ENCODE measurements at places on chromosomes 1 and 21.

- no peak overlapping the region for H3K4me3 ChIP-seq
- peaks cover 6% of the 10 kb centered on the region for H3K4me1 ChIP-seq
- no peaks in the 10 kb centered on the region for H3K27me3 ChIP-seq
- H3K27ac ChIP-seq = no peak overlapping the region
Observed at GRCh38 chr1:166865926-166866325, 10.1 kb downstream of the TADA1 start.

DNA sequence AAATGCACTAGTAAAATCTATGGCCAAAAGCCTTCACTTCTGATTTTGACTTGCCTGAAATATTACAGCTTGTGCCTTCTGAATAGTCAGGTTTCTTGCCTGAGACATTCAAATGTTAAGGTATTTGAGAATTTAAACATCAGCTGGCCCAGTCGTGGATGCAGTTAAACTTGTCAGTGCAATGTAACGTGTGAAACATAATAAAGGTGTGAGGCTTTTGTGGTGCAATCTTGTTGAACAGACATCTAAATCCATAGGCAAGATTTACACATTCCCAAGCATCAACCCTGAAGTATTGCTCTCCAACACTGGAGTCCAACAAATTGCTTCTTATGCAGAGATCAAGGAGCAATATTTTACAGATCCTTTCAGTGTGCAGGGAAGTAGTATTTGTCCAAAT lies 4.4 kb downstream of the CCN1 start:
- H3K4me1 ChIP-seq = peaks cover 11% of the 10 kb centered on the region
- H3K27me3 ChIP-seq = no peaks in the 10 kb centered on the region
- no peak for DNase-seq

DNA sequence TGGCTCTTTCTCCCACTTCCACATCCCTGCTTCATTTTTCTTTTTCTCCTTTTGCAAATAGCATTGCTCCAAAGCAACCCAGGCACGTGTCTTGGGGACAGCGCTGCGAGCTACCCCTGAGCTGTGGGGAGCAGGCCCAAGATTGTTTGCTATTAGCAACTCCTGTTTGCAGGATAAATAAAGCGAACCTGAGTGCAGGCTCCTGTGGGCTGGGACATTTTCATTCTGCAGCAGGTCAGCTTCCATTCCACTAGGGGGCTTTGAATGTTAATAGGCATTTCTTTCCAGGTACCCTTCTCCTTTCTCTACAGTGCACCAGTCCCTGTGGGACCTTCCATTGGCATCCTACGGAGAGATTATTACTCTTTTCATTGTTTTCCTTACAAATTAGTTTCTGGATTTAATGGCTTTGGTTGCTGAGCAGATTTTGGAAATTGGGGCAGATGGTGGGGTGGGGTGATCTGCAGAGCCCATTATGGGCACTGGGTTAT lies 54.0 kb downstream of the OLFML3 start:
- H3K27me3 ChIP-seq = no peaks in the 10 kb centered on the region
- H3K4me3 ChIP-seq = peak overlapping the region; percentile 37
- no peaks in the 10 kb centered on the region for H3K36me3 ChIP-seq
- H3K27ac ChIP-seq = no peak overlapping the region
- DNase-seq = peak; percentile 41

DNA sequence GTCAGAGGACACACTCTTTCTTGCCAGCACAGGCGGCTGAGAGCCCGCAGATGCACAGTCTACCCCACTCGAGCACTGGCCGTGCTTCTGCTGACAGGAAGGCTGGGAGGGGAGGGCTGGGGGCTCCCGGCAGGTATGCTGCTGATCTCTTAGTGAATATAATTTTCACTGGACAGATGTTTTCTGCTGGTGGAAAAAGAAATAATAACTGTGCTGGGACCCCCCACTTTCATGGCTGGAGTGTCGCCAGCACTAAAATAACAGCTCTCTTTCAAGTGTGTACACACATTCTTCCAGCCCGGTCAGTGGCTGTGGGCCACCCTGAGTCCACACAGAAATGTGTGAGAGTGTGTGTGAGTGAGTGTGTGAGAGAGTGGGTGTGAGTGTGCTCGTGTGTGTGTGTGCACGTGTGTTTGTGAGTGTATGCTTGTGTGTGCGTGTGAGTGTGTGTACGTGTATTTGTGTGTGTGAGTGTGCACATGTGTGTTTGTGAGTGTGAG lies 167.7 kb upstream of the USP24 start:
- peaks cover 5% of the 10 kb centered on the region for H3K4me1 ChIP-seq
- no peaks in the 10 kb centered on the region for H3K36me3 ChIP-seq
- H3K27me3 ChIP-seq = no peaks in the 10 kb centered on the region
- H3K4me3 ChIP-seq = no peak overlapping the region

DNA sequence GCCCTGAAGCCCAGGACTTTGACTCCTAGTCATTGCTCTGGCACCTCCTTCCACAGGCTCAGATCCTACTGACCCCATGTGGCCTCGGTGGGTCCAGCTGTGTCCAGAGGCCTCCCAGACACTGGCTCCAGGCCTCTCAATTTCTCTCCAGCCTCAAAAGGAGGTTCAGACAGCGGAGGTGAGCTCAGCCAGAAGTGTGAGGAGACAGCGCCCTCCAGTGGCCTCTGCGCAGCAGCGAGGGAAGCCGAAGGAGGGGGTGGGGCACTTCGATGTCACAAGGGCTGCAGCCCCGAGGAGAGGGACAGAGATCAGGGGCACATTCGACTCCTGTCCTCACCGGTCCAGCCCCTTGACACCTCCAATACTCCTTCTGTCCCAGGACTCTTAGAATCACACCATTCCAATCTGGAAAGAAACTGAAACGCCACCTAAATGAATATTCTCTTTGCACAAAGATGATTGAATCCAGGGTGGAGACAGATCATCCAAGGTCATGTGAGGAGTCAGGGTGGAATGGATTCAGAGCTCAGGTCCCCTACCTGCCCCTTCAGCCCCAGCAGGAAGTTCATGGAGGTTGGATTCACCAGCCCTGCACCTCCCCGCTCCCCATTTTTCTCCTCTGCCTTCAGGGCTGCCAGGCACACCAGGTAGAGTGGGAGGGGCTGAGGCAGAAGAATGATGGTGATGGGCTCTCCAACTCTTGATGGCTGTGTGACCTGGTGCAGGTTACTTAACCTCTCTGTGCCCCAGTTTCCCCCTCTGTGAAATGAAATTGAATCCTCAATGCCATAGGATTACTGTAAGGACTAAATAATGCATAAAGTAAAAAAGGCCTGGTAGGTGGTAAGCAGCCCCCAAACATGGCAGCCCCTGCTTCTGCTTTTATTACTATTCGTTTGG lies 34.8 kb upstream of the ZBTB40 start:
- no peaks in the 10 kb centered on the region for H3K27me3 ChIP-seq
- peak; percentile 84 for DNase-seq
- H3K4me3 ChIP-seq = 0 out of 2 replicates have a peak overlapping the region, but pooled peaks have one; percentile 9

DNA sequence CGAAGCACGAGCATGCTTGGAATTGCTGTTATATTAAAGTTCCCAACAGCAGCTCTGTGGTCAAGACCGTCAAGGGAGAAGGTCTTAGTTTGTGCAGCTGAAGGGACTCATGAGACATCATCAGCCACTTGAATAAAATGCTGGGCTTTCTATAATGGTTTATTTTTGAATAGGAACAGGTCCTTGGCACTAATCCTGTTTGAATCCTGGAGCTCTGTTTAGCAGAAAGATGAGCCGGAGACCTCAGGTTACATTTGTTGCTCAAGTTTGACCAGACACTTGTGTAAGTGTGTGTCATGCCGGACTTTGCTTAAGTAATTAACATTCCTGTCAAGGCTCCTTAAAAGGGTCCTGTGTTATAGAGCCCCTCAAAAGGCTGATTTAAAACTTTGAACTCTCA lies 186.5 kb downstream of the ROR1 start:
- no peak overlapping the region for H3K27ac ChIP-seq
- no peaks in the 10 kb centered on the region for H3K36me3 ChIP-seq
- H3K4me1 ChIP-seq = no peaks in the 10 kb centered on the region
- no peak for DNase-seq

DNA sequence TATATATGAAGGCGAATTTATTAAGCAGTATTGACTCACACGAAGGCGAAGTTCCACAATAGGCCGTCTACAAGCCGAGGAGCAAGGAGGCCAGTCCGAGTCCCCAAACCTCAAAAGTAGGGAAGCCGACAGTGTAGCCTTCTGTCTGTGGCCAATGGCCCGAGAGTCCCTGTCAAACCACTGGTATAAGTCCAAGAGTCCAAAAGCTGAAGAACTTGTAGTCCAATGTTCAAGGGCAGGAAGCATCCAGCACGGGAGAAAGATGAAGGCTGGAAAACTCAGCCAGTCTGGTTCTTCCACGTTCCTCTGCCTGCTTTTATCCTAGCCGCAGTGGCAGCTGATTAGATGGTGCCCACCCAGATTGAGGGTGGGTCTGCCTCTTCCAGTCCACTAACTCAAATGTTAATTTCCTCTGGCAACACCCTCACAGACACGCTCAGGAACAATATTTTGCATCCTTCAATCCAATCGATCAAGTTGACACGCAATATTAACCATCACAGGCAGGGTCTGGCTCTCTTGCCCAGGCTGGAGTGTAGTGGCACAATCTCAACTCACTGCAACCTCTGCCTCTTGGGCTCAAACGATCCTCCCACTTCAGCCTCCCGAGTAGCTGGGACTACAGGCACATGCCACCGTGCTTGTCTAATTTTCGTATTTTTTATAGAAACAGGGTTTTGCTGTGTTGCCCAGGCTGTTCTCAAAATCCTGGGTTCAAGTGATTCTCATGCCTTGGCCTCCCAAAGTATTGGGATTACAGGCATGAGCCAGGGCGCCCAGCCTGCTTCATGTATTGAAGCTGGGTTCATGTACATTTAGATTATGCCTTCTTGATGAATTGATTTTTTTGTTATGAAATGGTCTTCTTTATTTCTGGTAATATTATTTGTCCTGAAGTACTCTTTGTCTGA lies 85.3 kb downstream of the DHRS3 start:
- no peak overlapping the region for H3K27ac ChIP-seq
- no peak for DNase-seq

DNA sequence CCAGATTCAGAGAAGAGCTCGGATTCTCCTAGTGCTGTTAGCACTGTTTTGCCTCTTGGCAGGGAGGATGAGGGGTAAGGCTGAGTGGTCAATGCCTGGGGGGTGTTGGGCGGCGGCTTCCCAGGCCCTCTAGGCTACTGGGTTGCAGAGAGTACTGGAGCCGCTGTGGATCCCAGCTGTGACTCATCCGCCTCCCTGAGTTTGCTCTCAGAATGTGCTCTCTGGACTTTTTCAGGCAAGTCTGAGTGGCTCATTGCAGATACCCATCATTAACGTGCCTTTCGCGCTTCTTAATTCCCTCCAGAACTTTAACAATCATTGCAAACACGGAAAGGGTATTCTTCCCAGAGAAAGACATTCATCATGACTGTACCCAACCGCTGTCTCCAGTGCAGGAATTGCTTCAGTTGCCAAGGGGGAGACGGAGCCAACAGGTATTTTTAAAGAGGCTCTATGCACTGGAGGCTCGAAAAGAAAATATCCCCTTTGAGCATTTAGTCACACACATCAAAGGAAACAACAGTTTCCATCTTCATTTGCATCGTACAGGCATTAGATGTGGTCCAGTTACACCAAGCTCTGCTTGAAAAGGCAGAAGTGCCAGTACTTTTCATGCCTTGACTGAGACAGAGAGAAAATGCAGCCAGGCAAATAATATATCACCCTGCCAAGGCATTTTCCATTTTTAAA lies 14.4 kb upstream of the CAMTA1 start:
- H3K27ac ChIP-seq = no peak overlapping the region
- H3K36me3 ChIP-seq = no peaks in the 10 kb centered on the region
- peak; percentile 36 for DNase-seq
- H3K4me1 ChIP-seq = peaks cover 3% of the 10 kb centered on the region
- H3K27me3 ChIP-seq = no peaks in the 10 kb centered on the region

DNA sequence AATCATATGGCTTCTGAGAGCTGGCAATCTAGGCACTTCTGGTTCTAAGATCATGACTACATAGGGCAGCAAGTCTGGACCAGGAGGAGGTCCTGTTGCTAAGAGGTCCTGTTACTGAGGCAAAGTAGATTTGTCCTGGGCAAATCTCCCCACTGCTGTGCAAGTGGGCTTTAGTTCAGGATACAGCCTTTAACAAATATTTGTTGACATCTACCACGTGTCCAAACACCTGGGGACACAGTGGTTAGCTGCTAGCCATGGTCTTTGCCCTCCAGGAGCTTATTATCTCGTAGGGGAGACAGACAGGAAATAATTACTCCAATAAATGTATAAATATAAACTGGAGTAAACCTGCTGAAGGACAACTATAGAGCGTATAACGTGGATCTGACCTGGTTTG lies 3.2 kb downstream of the CGN start:
- H3K4me1 ChIP-seq = 0 out of 2 replicates have a peak, but pooled peaks cover 4% of the 10 kb centered on the region
- H3K27ac ChIP-seq = no peak overlapping the region
- DNase-seq = no peak
- H3K36me3 ChIP-seq = no peaks in the 10 kb centered on the region

DNA sequence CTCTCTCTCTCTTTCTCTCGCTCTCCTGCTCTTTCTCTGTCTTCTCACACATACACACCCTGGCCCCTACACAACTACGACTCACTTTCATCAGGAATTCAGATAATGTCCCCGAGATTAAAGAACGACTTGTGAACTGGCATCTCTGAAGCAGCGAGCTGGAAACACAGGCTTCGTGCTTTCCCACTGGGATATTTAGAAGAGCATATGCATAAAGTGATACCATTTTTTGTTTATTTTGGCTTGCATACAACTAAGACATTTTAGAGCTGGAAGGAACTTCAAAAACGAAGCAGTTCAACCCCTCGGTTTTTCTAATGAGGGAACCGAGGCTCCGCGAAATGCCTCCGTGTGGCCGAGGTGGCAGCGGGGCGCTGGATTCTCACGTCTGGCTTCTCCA lies 88.6 kb downstream of the ZBTB18 start:
- no peak overlapping the region for H3K4me3 ChIP-seq
- no peaks in the 10 kb centered on the region for H3K4me1 ChIP-seq
- H3K27me3 ChIP-seq = no peaks in the 10 kb centered on the region
- no peak overlapping the region for H3K27ac ChIP-seq
- no peaks in the 10 kb centered on the region for H3K36me3 ChIP-seq

- peaks cover 27% of the 10 kb centered on the region for H3K4me1 ChIP-seq
- no peaks in the 10 kb centered on the region for H3K36me3 ChIP-seq
- H3K4me3 ChIP-seq = no peak overlapping the region
- peaks cover 7% of the 10 kb centered on the region for H3K27me3 ChIP-seq
- no peak overlapping the region for H3K27ac ChIP-seq
Observed at GRCh38 chr1:22259551-22260282, 116.8 kb upstream of the WNT4 start.

DNA sequence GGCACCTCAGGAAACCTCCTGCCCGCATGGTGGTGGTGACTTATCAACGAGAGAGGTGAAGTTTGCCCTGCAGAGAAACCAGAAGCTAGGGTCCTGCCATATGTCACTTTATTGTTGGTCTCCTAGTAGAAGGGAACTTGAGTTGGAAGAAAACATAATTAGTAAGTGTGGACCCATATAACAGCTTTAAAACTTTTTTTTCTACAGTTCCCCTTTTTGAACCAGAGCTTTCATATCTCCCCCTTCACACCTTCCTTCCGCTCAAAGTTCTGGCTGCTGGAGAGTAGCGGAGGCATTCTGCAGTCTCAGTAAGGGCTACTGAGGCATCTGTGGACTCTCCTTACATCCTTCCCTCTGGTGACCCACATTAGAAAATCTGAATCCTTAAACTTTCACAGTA lies 48.9 kb downstream of the PHC2 start:
- H3K36me3 ChIP-seq = no peaks in the 10 kb centered on the region
- H3K27me3 ChIP-seq = no peaks in the 10 kb centered on the region
- peak overlapping the region; percentile 71 for H3K27ac ChIP-seq
- H3K4me1 ChIP-seq = peaks cover 15% of the 10 kb centered on the region
- DNase-seq = no peak
